ENCODE measurements at places on chromosomes 3 and 15.

DNA sequence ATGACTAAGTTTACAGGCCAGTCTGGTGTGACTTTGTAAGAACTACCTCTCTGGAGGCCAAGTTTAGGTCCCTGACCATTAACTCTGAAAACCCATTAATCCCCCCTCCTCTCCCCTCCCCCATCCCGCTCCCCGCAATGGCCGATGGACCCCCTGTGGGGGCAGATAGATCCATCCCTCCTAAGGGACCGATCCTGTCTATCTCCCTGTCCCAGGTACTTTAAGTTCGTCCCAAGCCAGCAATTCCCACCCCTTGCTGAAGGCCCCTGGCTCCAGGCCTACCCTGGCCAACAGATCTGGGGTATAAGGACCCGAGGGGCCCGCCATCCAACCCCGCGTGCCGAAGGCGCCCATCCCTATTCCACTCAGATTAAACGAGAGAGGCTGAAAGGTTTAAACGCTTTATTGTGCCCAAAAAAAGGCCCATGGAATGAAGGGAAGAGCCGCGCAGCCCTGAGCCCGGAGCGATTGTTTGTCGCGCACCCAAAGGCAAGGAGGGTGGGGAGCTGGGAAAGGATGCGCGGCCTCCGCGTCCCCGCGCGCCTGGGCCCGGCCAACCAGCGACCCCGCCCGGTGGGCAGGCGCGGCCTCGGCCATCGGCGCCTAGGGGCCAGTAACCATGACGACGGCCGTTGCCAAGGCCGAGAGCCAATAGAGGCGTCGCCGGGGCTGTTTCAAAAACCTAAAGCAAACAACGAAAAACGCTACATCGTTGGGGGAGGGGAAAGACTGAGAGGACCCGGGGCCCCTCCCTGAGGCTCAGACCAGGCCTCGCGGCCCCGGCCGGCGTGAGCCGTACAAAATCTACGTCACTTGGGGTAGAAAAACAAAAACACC lies 35.9 kb downstream of the HMCES start:
- DNase-seq = peak; percentile 70

- DNase-seq = no peak
These were observed 78.7 kb upstream of the MME start for GRCh38 chr3:155001289-155002010.

- no peak for DNase-seq
These were observed 1034.4 kb downstream of the NAALADL2 start for GRCh38 chr3:175893566-175893965.

DNA sequence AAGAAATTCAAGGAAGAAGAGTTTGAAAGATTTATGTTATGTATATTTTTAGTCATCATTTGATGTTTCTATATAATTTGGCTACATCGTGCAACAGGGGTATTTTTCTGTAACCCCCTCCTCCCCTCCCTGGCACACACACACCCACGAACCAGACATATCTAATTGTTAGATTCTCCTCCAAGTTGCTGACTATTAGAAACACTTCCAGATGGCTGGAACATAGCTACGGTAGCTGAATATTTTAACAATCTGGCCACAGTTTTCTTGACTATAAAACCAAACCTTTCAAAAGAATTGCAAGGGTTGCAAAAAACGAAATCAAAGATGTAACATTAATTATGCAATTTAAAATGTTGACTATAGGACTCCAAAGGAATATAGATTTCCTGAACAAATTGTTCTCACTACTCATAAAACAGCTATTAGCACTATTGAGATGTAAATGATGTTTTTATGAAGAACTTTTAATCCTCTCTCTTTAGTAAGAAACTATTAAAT lies 154.4 kb downstream of the CHL1 start:
- no peak for DNase-seq

GRCh38 chr15:35445891-35446290 lies 100.1 kb downstream of the DPH6 start:
- no peak for DNase-seq

- no peak for DNase-seq
These were observed 95.0 kb upstream of the ICE2 start for GRCh38 chr15:60573936-60574335.

GRCh38 chr3:24804095-24804494 lies 309.4 kb upstream of the THRB start:
- no peak for DNase-seq

DNA sequence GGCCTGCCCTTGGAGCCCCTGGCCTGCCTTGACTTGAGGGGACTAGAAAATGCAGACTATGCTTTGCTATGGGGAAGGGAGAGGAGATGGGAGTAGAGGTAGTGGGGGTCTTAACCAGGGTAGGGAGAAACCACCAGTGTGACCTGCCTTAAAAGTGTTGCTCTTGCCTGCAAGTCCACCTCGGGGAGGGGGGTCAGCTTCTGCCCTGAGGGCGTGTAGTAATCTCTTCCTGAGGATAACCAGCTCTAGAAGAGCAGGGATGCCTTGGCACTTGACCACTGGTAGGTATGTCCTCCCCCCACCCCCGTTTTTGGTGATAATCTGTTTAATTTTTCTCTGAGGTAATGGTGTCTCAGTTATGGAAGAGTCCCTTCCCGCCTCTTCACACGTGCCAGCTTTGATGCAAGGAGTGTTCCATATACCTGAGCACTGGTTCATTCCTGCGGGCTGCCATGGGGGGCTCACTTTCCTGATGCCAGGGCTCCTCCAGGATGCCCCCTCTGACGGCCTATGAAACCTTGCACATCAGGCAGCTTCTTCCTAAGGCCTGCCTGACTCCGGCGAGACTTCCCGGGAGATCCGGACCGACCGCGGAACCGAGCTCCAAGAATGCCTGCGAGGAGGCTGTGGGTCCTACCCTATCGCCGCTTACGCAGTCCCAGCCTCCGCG lies 780 bp upstream of the P4HTM start:
- DNase-seq = peak; percentile 35

DNA sequence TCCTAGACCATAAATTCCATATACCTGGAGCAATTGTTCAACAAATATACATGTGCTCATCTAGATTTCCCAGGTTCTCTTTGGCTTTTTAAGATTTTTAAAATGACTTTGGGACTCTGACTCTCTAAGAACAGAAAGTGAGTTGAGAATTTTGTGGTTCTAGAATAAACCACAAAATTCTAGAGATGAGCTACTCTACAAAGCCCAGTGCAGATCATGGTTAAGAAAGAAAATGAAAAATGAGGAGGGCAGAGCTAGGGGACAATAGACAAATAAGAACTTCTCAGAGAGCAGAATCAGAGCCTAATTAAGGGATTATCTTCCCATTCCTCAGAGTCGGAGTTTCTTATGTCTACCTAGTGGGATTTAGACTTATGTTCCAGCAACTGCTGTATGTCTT lies 694.7 kb downstream of the ZNF385D start:
- no peak for DNase-seq

DNA sequence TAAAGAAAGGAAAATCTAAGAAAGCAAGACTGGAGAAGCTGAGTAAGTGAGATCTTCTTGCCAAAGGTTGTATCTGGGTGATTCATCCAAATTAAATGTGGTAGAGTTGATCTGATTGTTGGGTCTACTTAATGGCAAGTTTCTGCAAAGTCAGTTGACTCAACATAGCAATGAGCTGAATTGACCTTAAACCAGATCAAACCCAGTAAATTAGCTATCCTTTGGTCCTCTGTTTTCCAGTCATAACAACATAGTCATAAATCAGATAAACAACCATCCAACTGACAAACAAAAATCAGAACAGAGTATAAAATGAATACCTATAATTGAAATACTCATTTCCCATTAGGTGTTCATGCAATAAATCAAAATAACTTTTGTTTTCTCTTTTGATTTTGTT lies 142.6 kb upstream of the CFAP20DC start:
- DNase-seq = peak; percentile 44

GRCh38 chr3:18630295-18630694 lies 205.2 kb upstream of the SATB1 start:
- no peak for DNase-seq

- DNase-seq = peak; percentile 82
These were observed 619.2 kb downstream of the DIPK2A start for GRCh38 chr3:144590854-144591253.

GRCh38 chr15:70270752-70271111 lies 173.0 kb upstream of the TLE3 start:
- no peak for DNase-seq

DNA sequence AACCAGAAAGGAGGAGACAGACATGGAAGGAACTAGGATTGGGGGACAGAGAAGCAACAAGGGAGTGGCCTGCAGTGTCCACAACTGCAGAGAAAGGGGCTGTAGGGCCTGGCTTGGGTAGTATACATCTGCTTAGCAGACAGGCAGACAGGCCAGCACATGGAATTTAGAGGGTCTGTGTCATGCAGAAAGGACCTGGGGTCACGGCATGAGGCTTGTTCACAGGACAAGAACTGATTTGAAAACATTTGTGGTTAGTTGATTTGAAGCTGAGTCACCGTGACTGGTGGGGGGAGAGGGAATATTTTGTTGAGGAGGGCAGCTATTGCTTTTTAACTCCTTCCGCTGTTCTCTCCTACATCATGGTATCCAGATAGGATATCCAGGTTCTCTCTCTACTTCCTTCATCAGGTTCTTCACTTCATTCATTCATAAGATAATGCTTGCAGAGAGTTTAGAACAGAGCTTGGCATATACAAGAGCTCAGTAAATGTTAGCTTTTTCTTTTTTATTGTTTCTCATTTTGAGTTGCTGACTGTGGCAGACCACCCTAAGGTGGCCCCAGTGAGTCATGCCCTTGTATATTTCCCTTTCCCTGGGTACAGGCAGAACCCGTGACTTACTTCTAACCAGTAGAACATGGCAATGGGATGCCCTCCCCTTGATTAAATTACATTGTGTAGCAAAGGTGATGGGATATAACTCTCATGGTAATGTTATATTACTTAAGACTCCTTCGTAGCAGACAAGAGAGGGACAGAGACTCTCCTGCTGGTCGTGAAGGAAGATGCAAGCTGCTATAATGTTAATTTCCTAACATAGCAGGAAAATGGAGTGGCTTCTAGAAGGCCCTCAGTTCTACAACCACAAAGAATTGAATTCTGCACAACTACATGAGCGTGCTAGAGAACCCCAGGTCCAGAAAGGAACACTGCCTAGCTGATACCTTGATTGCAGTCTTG lies 95.0 kb upstream of the NMNAT3 start:
- peak; percentile 67 for DNase-seq

DNA sequence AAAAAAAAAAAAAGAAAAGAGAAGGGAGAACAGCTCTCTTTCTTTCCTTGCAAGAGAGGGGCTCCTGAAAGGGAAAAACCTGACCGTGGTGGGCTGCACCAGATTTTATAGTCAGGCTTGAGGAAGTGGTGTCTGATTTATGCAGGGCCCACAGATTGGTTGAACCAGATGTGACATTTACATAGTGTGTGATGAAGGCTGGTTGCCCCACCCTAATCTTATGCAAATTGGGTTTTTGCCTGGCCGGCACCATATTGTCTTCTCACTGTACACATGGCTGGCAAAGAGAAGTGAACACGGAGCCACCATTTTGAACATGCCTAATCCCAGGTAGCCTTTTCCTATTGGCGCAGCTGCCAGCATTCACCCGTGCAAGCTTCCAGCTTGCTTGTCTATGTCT lies 154.4 kb downstream of the OXSM start:
- DNase-seq = no peak

GRCh38 chr3:172516318-172517214 lies 6.7 kb downstream of the TNFSF10 start:
- peak; percentile 73 for DNase-seq

DNA sequence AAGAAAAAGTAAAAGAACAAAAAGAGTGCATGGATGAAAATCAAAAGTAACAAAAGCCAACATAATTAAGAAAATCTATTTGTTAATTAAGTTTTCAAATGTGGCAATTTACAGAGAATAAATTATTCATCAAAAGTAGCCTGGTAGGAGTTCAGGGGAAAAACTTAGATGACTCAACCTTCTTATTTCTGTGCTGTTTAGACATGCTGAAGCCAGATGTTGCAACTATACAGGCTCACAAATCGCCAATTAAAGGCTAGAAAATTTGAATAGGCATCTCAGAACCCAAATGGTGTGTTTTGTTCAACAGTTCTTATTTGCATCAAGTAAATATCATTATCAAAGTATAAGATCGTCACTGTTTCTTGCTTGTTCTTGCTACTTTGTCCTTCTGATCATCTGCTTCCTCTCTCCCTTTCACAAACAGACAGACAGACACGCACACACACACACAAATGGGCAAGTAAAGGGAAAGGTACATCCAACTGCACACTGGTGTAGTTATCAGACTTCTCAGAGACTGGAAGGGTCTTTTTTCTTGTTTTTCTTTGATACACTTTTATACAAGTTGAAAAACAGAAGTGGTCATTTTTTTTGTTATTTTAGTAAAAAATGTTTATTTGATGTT lies 572.2 kb downstream of the MECOM start:
- DNase-seq = peak; percentile 87

- no peak for DNase-seq
These were observed 707 bp upstream of the FAM81A start for GRCh38 chr15:59437142-59437816.

DNA sequence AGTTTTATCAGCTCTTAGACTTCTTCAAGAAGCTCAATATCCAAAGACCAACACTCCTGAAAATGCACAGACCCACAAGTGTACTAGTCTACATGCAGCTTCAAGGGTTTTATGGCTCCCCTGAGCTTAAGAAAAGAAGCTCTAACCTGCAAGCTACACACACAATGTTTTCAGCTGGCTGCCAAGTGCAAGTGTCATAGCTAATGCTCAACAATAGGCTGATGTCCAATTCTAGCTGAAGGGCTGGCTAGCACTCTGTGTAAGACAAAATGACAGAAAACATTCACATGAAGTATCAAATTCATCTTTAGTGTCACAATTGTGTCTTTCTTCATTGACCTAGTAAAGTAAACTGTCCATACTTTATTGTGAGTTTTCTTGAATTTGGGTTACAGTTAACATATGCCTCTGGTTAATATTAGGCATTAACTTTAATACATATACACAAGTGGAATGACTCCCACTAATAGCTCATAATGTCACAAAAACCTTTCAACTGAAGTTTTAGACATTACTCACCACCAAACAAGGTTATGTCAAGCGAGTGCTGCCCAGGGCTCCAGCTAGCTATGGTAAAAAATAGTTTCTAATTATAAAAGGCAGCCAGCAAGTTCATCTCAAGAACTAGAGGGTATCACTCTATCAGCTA lies 15.1 kb downstream of the ABI3BP start:
- no peak for DNase-seq

DNA sequence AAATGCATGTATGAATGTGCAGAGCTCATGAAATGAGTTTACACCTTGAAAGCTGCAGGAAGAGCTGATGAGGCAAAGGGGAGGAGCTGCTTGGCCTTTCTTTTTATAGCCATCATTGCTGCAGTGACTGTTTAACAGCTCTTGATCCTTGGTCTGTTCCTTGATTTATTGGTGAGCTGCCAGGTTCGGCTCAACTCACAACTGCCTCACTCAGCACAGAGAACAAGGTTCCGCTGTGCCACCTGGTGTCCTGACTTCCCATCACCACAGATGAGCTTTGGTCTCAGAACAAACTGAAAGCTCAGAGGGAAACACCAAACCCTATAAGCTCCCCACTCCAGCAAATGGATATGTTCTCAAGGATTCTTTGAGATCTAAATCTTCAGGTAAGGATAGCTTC lies 626.1 kb downstream of the MAGI1 start:
- DNase-seq = peak; percentile 31

DNA sequence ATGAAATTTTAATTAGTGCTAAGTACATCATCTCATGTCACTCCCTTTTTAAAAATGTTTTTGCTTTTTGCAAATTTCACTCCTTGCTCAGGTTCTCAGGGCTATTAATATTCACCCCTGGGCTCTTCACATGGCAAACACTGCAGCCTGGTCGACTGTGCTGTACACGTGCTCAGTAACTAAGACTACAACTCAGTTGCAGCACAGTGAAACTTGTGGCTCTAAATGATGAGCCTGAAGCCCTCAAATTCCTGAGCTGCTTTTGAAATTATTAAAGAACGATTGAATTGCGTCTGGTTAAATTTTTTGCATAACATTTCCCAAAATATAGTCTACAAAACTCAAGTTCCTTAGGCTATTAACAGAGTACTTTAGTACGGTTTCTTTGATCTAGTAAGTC lies 159.3 kb upstream of the C2CD4B start:
- DNase-seq = no peak
